ENCODE measurements at places on chromosomes 13 and 19.

DNA sequence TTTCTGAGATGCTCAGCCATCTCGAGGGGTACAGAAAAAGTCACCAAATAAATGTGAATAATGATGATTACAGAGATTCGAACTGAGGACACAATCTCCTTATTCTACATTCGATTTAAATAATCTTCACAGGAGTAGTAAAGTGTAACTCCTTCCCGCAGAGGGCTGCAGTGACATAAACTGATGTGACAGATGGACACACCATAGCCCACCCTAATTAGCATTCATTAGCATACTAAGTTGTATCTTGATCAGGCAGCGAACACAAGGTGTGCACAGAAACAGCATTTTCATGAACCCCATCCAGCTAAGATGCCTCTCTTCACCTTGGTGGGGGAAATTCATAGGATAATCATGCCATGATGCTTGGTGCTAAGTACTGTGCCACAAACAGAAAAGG lies 83.0 kb downstream of the TNFSF11 start:
- DNase-seq, result no peak

GRCh38 chr13:82275644-82276043 lies 1606.6 kb downstream of the SLITRK1 start:
- no peak for DNase-seq

DNA sequence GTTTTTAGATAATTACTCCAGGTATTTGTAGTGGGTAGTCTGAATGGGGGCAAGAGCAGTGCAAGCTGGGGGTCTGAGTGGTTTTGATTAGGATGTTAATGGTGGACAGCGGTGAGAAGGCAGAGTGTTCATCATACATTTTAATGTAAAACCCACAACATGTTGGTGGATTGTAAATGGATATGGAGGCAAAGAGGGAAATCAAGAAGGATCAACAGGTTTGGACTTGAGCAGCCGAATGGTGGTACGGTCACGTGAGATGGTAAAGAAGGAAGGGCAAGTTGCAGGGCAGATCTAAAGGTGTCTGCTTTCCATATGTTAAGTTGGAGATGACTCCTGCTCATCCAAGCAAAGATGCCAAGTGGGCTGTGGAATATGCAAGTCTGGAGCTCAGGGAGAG lies 9.5 kb downstream of the ZNF30 start:
- no peak for DNase-seq

- no peak for DNase-seq
Measured at GRCh38 chr13:91891141-91891540, 492.7 kb downstream of the GPC5 start.

DNA sequence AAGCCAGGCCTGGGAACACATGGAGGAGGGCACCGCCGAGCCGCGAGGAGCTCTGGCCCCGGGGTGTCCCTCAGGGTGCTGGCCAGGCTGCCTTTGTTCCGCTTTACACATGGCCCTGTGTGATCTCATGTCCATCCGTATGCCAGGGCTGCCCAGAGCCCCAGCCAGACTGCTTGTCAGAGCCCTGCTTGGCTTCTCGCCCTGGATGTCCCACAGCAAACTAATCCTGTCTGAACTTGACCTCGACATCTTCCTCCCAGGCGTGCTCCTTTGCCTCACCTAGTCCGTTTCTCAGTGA lies 14.3 kb downstream of the BCKDHA start:
- DNase-seq, result no peak

GRCh38 chr13:31274390-31274789 lies 74.6 kb downstream of the B3GLCT start:
- no peak for DNase-seq

DNA sequence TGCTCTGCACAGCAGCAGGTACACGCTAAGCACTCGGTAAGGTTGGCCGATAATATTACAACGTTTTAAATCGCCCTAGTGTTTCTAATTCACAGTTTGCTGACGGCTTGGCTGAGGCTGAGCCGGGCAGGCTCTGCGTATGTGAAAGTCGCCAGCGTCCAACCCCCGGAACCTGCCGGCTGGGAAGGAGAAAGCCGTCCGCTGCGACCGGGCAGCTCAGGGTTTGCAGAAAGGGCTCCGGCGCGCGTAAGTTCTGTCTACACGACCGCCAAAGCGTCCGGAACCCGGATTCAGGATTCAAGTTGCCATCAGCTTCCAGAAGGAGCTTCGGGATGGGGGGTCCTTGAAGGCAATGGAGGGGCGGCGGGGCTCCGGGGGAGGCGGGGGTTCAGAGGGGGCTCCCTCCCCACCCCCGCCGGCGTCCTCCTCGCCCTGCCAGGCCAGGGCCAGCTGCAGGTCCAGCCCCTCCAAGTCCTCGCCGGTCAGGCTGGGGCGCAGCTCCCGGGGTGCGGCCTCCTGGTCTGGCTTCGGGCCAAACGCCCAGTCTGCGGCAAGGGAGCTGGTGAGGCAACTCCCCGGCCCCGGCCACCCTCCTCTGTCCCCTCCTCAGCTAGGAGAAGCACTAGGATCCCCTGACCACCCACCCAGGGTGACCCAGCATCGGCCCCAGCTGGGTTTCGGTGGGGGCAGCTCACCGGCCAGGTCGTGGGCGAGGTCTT lies 575 bp downstream of the SMIM44 start:
- DNase-seq, result no peak

DNA sequence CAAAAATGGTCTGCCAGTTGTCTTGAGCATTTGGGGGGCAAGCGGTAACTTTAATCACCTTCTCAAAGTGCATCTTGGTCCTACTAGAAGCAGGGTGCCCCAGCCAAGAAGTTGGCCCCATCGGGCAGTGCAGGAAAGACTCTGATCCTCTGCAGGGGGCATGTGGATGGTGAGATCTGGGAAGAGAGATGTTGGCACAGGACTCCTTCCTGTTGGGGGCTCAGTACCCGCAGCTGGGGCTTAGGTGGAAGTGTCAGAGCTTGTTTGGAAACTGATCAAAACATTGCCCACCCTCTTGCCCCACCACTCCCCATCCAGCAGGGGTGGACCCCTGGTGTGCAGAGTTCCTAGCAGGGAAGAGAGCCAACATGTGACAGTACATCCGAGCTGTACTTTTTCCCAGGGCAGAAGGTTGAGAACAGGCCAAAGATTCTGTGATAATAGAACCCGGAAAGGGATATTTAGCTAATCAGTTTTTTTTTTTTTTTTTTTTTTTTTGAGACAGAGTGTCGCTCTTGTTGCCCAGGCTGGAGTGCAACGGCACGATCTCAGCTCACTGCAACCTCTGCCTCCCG lies 8.8 kb downstream of the RRAS start:
- no peak for DNase-seq

GRCh38 chr19:4517451-4518057 lies 732 bp downstream of the PLIN4 start:
- no peak for DNase-seq

DNA sequence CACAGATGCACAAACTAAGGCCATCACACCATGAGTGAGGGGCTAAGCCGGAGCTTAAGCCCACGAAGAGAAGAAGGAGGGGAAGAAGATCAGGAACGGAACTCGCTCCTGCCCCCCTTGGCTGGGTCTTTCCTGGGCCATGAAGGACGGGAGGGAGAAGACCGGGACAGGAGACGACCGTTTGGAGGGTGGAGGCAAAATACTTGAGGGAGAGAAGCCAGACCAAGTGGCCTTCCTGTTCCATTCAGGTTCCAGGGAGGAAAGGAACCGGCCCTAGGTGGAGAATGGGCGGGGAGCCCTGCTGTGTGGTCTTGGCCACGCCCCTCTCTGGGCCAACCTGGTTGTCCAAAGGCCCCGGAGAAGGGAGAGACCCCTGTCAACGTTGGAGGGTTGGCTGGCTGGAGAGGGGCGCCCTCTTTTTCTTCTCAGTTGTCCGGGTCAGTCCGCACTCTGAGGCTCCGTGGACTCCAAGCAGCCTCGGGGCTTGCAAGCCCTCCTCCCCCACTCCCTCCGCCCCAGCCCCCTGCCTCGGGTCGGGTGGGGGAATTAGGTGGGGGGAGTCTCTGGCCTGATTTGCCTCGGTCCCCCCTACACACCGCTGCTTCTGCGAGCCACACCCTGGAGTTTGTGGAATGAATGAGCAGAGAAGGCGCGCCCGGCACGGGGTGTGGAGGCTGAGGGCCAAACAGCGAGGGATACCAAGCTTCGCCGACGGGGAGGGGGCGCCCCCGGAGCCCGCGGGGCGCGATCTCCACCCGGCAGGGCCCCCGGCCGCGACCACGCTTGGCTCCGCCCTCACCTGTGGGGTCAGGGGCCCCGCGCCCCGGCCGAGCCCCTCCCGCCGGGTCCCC lies 757 bp downstream of the FBN3 start:
- no peak for DNase-seq

- DNase-seq, result no peak
Measured at GRCh38 chr19:29545866-29546582, 20.2 kb downstream of the VSTM2B start.

DNA sequence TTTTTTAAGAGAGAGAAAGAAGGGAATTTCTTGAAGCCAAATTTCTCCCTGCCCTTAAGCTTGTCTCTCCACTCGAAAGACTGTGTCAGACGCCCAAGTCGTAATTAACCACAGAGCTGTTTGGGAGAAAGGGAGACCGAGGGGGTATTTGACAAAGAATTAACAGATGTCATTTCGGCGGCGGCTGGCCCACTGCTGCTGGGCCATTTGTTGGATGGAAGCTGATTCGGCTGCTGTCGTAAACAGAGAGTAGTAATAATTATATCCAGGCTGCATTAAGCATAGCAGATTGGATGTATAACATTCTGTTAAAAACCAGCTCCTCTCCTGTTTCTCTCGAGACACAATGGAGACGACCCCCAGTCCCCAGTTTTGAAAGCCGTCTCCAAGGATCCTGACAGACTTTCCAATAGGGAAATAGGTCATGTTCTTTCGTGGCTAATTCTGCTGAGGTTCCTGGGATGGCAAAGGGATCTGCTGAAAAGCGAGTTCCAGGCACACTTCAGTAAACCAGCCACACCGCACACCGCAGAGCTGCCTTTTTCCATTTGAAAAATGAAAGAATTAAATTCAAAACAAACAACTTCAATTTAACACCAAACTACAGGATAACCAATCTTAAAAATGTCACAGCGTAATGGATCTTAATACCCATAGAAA lies 71.5 kb downstream of the KCTD15 start:
- DNase-seq, result no peak

DNA sequence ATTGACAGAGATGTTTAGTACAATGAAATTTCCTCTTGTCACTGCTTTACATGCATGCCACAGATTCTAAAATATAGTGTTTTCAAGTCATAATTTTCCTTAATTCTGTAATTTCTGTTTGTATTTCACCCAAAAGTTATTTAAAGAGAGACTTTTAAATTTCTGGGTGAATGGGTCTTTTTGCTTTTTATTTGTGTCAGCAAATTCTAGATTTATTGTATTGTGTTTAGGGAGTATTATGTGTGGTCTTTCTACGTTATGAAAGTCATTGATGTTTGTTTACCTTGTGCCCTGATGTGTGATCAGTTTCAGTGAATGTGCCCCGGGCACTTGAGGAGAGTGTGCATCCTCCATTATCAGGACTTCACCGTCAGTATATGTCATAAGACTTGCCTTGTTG lies 92.7 kb downstream of the SGCG start:
- no peak for DNase-seq

- DNase-seq, result no peak
Measured at GRCh38 chr19:50790396-50790795, at the start of gene ACP4. ACP4 (plus strand) TSS chr19:50790415; CDS start chr19:50790415, 0 bp downstream.

- no peak for DNase-seq
Measured at GRCh38 chr13:50617134-50617721, 226.3 kb downstream of the DLEU7 start.

- no peak for DNase-seq
Measured at GRCh38 chr19:39060171-39060570, 24.0 kb upstream of the ACP7 start.

DNA sequence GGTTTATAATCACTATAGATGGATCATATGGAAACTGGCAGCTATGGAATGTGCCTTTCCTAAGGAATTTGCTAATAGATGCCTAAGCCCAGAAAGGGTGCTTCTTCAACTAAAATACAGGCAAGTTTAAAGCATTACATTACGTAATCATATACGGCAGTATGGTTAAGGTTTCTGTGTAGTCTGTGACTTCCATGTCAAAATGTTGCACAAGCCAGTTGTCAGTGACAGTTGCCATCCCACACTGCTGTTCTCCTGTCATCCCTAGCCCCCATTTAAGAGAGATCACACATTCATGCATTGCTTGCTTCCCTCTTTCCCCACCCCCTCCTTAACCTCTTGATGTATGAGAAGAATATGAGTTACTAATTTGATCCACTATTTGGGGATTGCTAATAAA lies 47.3 kb downstream of the BRCA2 start:
- no peak for DNase-seq

GRCh38 chr13:44814836-44815235 lies 174.4 kb downstream of the NUFIP1 start:
- no peak for DNase-seq

DNA sequence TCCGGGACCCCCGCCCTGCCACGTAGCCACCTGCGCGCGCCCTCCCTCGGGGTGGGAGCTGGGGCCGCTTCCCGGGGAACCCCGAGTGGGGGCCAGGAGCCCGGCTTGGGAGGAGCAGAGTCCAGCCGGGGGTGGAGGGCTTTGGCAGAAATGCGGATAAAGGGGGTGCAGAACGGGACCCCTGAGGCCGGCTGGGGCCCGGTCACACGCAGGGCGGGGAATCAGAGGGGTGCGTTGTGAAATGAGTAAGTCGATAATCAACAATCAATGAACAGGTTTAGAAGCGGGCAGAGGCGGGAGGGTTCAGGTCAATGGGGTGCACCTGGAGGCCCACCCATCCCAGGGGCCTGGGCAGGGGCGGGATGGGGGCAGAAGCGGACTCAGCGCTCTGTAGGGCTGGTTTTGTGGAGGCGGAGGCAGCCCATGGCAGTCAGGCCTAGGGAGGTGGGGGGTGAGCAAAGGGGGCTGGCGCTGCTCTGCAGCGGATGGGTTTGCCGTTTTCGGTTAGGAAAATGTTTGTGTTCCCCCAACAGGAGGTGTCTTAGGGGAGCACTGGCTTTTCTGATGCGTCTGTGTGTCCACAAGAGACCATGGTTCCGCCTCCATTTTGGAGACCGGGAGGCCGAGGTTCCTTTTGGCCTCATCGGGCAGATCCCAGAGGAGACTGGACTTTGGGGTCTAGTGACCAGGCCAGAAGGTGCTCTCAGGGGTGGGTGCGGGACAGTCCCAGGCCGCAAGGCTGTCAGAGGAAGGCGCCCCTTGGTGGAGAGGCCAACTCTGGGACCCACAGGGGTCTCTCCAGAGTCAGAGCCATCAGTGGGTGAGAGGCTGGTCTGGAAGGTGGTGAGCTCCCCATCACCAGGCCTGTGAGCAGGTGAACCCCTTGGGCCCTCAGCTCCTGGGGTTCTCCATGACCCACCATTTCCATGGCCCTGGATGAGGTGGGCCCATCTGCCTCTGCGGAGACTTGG lies 683 bp upstream of the DIRAS1 start:
- no peak for DNase-seq

DNA sequence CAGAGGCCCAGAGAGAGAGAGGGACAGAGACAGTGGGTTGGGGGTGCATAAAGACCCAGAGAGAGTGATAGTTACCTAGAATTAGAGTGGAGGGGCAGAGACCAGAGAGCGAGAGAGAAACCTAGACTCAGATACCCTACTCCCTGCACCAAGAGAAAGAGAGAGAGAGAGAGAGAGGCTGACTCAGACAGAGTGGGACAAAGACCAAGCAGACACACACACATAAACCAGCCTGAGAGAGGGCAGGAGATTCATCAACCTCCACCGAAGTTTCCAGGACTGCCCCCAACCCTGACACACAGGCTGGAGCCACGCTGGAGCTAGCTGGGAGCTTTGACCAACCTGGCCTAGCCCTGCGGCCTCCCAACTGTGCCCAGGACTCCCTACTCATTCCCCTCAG lies 12.9 kb downstream of the SYT3 start:
- no peak for DNase-seq
